ENCODE measurements at places on chromosomes 11 and 22.

DNA sequence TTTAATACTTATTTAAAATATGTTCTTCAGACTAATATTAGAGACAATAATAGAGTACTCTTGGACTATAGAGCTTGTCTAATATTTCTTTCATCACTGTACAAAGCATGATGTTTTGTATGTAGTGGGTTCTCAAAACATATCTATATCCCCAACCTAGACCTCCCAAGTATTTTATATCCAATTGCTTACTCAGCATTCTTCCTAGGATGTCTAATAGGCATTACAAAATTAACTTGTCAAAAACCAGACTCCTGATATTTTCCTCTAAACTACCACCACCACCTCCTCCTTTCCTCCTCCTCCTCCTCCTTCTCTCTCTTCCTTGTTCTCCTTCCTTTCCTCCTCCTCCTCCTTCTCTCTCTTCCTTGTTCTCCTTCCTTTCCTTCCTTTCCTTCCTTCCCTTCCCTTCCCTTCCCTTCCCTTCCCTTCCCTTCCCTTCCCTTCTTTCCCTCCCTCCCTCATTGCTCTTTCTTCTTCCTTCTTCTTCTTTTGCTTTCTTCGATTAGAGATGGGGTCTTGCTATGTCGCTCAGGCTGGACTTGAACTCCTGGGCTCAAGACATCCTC, 21.3 kb downstream of the BCO2 start:
- DNase-seq: no peak

DNA sequence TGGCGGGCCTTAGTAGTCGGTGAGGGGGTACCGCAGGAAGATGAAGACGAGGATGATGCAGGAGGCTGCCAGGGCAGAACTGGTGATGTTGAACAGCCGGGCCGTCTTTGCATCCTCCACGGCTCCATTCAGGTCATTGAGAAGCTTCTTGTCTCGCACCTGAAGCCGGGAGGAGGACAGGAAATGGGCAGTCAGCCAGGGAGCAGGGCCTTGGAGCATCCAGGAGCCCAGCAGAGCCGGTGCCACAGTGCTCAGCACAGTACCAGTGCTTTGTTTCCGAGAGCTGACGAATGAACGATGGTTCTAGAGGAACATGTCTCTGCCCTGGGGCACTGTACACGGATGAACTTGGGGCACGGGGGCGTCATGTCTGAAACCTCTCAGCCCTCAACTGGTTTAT, 15.1 kb downstream of the IFITM10 start:
- no peak for DNase-seq

- no peak for DNase-seq
Observed at GRCh38 chr22:24402460-24403192, 24.8 kb upstream of the ADORA2A start.

GRCh38 chr11:12559011-12559410, 115.2 kb upstream of the TEAD1 start:
- DNase-seq: no peak

- DNase-seq: peak; percentile 35
Observed at GRCh38 chr11:66317723-66318599, 1.1 kb upstream of the CD248 start.

DNA sequence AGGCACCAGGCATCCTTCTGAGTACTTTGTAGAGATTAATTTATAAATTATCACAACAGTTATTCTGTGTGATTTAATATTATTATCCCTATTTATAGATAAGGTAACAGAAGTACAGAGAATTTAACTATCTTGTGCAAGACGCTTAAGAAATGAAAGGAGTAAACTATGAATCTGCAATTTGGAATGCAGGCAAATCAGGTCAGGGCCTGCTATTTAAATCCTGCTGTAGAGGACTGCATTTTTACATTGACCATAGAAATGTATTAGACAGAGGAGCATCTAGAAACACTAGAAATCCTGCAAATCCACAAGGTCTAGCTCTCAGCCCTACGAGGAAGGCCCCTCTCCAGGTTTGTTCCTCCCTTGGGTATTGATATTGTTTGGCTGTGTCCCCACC, 336.2 kb downstream of the ETS1 start:
- DNase-seq: no peak

DNA sequence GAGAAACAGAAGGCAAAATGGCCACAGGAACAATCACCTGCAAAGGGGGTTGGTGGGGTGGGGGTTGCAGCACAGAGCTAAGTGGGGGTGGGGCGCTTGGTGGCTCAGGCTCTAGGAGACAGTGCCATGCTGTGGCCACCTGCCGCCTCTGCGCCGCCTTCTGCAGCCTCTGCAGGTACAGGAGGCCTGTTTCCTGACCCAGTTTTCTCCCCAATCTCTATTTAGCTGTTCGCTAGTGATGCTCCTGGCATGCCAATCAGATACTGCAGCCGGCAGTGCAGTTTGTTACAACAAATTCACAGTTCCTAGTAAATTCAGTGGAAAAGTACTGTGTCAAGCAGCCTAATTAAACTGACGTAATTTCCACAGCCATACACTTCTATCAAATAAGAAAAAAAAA, 106.4 kb downstream of the SERGEF start:
- DNase-seq: no peak

DNA sequence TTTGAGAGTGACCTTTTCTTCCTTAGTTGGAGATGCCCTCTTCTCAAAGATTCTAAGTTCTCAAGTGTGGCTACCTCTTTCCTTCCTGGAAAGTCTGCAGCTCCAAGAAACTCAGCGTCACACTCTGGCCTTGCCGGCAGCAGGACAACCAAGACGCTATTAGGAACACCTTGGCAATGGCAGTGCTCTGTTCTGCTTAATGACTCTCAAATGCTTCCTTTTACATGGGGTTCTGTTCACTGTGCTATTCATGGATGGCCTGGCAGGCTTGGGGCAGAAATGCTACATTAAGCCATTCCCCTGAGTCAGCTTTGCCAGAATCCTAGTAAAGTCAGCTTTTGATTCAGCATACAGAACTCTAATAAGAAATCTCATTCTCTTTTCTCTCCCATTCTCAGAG, 25.9 kb downstream of the LARGE2 start:
- DNase-seq: no peak

DNA sequence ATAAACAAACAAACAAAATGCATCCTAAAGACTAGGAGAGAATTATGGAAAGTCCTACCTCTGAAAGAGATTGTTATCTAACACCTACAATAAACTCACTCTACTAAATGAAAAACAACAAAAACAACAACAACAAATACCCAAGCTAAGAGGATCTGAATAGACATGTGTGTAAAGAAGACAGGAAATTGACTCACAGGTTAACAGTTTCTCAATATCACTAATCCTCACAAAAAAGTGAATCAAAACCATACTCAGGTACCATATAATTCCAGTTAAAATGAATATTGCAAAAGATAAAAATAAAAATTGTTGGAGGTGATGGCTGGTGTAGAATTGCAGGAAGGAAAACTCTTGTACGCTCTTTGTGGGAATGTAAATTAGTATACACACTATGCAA, 110.4 kb upstream of the TOP3B start:
- no peak for DNase-seq
